ENCODE measurements at places on chromosomes 12 and 14.

DNA sequence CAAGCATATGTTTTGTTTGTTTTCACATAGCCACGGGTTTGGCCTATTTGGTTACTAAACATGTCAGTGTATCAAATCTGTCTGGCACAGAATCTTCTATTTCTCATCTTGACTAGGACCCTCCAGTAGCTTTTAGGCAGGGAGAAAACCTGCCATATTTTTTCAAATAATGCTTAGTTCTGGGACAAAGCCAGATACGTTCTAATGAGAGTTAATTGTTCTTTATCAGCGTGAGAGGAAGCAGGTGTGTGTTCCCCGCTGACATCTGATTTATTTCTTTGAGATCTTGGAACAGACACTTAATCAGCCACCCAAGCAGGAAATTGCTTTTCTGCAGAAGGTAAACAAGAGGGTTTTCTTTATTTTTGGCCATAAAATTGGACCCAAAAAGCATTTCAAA lies 54.8 kb downstream of the GOLGA5 start:
- no peak for DNase-seq

GRCh38 chr12:58930770-58931324 lies 10.5 kb upstream of the LRIG3 start:
- DNase-seq: no peak

- DNase-seq: no peak
Observed at GRCh38 chr14:37170237-37170636, 2.2 kb downstream of the SLC25A21 start.

GRCh38 chr12:57454566-57455373 lies at the start of gene INHBE:
Gene INHBE (plus strand): TSS chr12:57455307. CDS start chr12:57455537, 230 bp downstream.
- no peak for DNase-seq

DNA sequence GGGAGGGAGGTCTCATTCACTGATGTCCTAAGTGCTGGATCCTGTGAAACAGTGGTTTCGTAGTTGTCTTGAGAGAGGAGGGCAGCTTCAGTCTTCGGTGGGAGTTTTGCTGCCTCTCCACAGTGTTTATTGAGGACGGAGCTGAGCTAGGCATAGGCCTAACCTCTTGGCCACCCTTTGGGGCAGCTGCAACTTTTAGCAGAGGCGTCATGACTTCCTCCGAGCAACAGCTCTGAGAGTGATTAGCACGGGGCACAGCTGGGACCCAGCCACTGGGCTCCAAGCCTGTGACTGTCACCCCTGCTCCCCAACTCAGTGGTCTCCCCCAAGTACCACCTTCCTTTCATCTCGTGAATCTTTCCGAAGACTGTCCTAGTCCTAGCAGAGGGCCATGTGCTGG lies 139.9 kb upstream of the NCOR2 start:
- no peak for DNase-seq

GRCh38 chr14:54771411-54772027 lies 131.1 kb downstream of the GCH1 start:
- DNase-seq: no peak

DNA sequence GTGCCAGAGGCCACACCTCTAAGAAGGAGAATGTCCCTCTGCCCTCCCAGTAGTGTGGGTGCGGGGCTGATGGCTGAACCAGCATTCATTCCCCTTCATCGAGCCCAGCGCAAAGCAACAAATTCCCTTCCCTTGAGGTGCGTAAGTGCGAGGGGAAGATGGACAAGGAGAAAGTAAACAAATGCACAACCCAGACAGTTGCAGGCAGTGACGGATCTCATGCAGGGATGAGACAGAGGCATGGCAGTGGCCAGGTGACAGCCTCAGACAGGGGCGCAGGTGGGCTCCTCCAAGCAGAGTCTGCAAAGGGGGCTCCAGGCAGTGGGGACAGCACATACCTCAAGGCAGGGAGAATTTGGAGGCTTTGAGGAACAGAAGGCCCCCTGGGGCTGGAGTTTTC lies 2.3 kb upstream of the MYL2 start:
- no peak for DNase-seq

GRCh38 chr12:103687253-103687652 lies 100.2 kb downstream of the STAB2 start:
- DNase-seq: no peak

- no peak for DNase-seq
Observed at GRCh38 chr12:51951843-51952722, 584 bp downstream of the ACVR1B start.

DNA sequence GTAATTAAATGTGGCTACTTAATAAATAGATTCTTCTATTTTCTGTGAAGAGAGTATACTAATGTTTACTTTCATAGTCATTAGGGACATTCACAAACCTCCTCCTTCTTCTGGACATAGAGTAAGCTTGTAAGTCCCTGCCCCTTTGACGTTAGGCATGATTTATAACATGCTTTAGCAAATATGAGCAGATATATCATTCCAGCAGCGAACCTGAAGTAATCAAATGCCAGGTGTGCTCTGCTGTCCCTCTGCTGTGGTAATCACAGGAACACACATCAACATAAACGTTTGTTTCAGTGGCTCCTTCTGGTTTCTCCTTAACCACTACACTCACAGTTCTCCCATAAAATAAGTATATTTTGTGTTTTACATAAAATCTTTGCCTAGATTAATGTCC lies 961.8 kb downstream of the FLRT2 start:
- DNase-seq: no peak

DNA sequence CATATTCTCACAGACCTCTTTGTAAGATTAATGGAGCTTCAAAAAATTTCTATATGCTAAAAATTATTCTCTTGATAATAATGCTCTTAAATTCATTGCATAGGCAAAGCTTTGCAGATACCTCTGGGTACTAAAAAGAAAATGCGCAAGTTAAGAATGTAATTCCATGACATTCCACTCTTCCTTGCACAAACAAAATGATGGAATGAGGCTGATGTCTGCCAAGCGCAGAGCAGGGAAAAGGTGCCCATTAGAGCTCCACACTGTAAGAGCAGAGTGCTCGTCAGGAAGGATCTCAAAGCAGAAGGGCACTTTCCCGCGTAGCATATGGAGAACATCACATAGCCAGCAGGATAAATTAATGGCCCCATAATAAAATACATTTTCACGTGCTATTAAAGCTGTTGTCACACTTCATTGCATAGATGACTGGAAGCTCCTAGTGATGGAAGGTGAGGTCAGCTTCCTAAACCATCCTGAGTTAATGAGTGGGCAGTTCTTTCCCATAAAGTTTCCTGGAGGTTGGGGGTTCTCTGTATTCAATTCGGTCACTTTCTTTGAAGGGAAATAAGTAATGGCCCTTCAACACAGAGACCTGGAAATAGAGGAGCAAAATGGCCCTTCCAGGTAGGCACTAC lies 1058.9 kb downstream of the GALC start:
- DNase-seq: no peak

DNA sequence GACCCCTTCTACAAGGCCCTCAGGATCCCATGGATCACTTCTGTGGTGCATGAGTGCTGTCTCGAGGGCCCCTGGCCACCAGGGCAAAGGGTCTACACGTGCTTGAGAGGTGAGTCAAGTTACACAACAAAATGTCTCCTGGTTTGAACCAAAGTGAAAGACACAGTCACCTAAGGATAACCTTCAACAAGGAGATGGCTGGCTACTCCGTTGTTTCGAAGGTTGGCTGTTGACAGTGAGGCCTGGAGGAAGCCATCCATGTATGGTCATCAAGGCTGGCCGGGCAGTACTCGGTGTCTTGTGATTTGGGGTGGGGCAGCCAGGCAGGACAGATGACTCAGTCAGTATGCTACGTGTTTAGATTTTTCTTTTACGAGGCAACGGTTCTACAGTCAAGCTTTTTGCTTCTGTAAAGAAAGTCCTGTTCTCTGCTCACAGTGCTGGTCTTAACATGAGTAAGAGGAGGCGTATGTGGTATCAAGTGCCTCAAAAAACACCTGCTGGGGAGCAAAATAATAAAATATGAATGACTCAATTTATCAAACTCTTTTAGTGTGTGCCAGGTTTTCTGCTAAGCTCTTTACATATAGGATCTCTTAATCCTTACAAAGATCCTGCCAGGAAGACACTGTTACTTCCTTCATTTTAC lies 18.0 kb upstream of the NT5DC3 start:
- no peak for DNase-seq

DNA sequence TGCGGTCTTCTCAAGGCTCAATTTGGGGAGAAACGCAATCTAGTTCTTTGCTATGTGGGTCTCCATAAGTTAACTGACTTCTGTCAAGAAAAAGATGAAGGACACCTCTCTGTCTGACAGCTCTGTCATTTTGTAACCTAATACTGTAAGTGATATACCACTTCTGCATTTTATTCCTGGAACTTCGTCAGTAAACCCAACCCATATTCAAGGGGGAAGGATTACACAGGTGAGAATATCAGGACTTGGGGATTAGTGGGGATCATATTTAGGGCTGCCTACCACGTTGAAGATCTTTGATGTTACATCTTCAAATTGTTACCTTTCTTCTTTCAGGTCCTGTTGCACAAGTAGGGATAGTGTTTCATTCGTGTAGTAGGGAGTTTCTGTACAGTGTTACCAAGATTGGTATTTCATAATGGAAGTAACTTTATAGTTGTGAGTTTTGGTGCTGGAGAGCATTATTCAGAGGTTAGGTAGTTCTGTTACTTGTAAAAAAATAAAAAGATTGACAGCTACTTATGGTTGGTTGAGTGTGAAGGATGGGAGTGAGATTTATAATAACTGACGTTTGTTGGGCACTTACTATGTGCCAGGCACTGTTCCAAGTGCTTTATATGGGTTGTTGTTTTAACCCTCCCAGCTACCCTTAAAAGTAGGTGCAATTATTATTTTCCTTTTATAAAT lies 1.6 kb downstream of the TMEM260 start:
- DNase-seq: no peak

DNA sequence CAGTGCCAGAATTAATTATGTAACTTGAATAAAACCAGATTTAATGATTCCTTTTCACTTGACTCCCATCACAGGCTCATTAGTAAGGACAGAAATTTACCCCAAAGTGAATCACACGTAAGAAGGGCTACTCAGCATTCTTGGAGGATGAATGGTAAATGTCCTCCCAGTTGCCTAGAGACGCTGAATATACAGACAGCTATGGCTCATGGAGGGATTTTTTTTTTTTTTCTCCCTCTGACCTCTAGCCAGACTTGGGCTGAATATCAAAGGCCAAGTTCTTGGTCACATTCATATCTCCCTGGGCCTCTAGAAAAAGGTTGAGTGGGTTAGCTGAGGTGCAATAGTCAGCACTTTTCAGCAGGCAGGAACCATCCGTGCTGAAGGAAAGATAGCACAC lies 77.5 kb downstream of the PHLDA1 start:
- no peak for DNase-seq

DNA sequence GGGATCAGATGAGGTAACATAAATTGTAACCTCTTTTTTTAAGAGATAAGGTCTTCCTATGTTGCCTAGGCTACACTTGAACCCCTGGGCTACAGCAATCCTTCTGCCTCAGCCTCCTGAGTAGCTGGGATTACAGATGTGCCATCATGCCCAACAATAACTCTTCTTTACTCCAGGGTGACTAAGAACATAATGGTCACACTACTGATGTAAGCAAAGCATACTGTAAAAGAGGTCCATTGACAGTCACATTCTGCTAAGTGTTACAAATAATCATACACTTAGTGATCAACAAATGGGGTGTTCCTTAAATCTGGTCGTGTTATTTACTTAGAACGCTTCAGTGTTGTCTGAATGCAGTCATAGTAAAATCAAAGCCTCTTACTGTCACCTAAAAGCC lies 68.9 kb downstream of the EPS8 start:
- DNase-seq: no peak

DNA sequence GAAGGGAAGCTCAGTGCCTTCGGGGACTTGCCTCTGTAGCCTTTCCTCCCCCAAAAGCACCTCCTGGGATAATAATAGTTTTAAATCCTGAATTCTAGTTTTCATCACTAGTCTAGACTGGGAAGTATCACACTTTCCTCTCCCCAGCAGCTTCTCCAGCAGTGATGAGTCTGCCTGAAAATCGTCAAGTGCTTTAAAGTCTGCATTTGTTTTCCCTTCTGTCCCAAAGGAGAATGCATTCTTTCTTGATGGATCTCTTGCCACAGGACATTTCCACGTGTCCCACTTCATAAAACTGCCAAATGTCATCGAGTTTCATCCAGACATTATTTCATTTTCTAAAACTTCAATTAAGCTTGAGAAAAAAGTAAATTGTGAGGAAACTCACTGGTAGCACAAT lies 15.0 kb downstream of the CSRP2 start:
- DNase-seq: no peak

DNA sequence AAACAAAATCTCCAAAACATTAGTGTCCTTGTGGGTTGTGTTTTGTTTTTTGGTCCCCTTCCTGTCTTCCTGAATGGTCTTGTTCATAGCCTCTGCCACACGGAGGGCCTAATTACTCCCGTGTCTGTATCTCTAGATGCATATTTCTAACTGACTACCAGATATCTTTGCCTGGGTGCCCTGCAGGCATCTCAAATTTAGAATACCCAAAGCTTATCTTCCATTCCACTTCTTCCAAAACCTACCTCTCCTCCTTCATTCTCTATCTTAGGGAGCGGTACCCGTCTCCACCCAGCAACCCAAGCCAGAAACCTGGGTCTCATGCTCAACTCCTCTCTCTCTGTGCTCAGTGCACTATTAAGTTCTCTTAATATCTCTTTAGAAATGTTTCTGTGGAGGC lies 10.9 kb upstream of the METAP2 start:
- no peak for DNase-seq

GRCh38 chr12:103881261-103881660 lies 40.2 kb upstream of the NT5DC3 start:
- DNase-seq: no peak

DNA sequence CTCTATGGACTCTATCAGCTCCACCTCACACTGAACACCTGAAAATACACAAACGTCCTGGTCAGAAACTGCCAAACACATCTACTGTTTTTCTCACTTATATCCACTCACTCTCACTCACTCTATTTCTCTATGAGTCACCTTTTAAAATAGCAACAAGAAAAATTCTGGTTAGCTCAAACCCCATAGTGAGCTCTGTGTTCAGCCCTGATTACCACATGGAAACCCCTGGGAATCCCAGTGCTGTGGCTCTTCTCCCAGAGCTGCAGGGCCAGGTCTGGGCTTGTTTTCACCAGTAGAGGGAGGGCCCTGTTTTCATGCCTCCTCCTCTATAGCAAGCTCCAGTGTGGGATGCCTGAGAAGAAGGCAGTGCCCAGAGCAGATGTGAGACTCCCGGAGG lies 1126.1 kb downstream of the TMEM121 start:
- no peak for DNase-seq

DNA sequence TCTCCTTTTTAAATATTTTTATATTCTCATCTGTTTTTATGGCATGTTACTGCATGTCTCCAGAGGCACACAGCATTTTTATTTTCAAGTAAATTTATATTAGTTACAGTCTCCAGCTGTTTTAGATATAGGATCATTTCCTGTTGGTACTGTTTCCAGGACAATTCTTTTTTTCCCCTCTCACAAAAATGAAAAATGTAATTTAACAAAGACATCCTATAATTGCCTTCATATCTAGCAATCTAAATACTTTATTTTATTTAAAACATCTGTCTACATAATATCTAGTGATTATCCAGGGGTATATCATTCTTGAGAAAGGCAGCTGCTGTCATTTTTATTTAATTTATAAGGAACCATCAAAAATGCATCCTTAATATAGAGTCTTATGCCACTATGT lies 272.4 kb upstream of the NPAS3 start:
- no peak for DNase-seq

GRCh38 chr12:53481939-53482586 lies 17.2 kb downstream of the MAP3K12 start:
- DNase-seq: no peak

Data from upper lobe of left lung (tissue), 6 donors.